ENCODE measurements at places on chromosomes 5 and 9.

GRCh38 chr5:75640395-75640794, 29.1 kb downstream of the ANKDD1B start:
- peak; percentile 94 for DNase-seq

- peak; percentile 90 for DNase-seq
Measured at GRCh38 chr9:131714161-131714646, 25.7 kb downstream of the RAPGEF1 start.

GRCh38 chr9:112856843-112857242, 33.8 kb downstream of the SLC46A2 start:
- no peak for DNase-seq

DNA sequence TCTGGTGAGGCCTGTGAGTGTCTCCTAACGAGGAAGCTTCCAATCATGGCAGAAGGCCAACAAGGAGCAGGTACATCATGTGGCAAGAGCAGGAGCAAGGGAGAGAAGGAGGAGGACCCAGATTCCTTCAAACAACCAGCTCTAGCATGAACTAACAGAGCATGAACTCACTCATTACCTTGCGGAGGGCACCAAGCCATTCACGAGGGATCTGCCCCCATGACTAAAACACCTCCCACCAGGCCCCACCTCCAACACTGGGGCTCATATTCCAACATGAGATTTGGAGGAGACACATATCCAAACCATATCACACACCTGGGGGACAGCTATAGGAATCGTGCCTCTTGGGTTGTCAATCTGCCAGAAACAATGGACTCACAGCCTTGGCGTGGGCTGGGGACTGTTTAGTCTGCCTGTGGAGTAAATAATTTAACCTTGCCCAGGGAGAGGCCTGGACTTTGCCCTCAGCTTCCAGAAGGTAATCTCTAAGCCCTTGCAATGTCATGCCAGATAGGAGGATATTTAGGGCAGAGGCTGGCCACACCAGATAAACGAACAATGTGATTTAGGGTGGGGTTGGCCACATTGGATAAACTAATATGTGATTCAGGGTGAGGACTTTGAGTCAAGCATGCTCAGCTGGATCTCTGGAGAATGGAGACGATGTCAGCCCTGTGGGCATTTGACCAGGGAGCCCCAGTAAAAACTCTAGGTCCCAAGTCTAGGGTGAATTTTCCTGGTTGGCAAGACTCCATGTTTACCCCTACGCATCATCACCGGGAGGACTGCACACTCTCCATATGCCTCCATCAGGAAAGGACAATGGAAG, 13.6 kb upstream of the VDAC1 start:
- no peak for DNase-seq

GRCh38 chr9:79668956-79669355, 97.2 kb downstream of the TLE4 start:
- DNase-seq, result no peak

DNA sequence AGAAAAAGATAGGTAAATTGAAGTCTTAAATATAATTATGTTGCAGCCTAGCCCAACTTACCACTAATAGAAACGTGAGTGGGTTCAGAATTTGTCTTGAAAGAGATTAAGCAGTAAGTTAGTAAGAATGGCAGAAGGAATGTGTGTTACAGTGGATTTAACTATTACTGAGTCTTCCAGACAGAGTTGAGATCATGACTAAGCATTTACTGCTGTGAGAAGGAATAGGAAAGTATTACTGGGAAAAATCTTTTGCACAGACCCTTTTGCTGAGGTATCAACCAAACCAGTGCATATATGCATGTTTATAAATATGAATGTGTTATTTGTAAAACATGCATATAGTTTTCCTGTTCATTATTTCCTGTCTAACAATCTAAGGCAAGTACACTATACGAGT, 112.8 kb upstream of the EFNA5 start:
- DNase-seq, result peak; percentile 37

DNA sequence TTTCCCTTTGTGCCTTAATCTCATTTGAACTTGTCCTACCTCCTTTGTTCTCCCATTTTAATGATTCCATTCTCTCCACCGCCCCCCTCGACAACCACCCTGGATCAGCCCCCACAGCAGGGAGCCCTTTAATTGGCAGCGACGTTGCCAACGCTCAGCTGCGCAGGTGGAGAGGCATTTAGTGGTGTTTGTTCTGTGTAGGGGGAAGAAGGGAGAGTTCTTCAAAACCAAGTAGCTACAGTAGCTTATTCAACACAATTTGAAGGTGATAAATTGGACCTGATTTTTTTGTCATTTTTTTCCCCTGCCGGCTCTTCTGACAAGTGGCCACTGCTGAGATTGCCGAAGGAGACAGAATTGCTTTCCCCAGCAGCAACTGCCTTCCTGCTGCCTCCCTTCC, 499.1 kb downstream of the CDK5RAP2 start:
- no peak for DNase-seq

- DNase-seq, result no peak
Measured at GRCh38 chr5:106401561-106401960, 1269.2 kb downstream of the EFNA5 start.

Measured in EH (cell line).